ENCODE measurements at places on chromosomes 2 and 18.
A peak's percentile ranks its signal among the peaks of the same experiment; 100 is the strongest.

DNA sequence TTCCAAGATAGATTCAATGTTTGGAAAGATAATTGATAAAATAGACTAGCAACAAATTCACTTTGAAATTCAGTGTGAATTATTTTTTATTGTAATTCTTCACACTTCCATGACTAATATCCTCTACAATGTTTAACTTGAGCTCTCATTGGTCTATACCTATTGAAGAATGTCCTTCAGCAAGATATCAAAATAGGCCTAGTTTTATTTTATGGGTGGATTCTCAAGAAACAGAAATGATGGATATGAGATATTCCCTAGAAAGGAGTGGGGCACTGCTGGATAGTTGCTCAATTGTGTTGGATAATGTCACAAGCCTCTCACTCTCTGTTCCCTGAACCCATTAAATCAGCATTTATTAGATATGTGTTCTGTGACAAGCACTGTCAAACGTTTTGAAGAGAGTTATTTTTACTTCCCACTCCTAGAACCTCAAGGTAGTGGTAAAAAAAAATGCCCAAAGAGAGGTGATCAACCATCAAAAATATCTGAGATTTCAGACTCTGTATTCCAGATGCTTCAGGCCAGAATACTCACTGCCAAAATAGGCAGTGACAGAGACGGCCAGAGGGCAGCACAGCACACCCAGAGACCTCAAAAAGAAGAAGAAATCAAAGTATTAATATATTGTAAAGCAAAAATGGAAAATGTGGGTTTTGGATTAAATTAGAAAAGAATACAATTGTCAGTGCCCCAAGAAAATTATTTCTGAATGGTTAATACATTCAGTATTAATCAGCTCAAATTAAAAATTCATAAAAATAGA lies 87.5 kb downstream of the TRIB2 start:
- no peak for DNase-seq

GRCh38 chr2:238254095-238254723 lies 14.4 kb upstream of the HES6 start:
- DNase-seq, result no peak

- DNase-seq, result no peak
These were observed 19.7 kb upstream of the DYNC2LI1 start for GRCh38 chr2:43754180-43754579.

DNA sequence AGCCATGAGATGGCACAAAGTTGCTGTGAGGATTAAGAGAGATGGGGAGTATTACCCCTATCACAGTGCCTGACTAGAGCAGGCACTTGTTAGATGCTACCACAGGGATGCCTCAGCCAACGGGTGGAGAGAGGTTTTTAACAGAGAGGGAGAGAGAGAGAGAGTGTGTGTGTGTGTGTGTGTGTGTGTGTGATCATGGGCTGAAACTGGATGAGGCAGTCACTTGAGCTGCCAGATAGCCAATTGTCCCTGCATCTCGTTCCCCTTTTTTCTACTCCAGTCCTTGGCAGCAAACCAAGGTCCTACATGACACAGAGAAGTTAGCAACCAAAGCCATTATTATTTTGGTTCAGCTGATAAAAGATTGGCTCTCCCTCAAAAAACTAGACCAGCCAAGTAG lies 3.0 kb downstream of the CD8A start:
- no peak for DNase-seq

DNA sequence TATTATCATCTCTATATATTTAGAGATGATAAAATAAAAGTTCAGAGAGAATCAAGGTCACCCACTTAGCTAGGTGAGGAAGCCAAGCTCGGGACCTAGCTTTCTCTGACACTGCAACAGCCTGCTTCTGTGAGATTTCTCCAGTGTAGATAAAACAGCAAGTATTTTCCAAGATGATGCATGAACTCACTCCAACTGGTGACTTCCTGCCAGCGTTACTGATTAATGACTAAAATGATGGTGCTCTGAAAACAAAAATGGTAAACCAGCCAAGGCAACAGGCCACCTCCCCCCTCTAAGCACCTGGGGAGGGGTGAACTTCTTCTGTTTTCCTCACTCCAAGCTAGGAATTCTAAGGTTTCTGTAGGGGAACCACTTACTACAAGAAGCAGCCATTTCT lies 510.2 kb upstream of the ID2 start:
- no peak for DNase-seq

- DNase-seq, result no peak
These were observed 85.7 kb upstream of the UNC80 start for GRCh38 chr2:209685963-209686362.

- no peak for DNase-seq
These were observed 36.1 kb upstream of the GPD2 start for GRCh38 chr2:156399950-156400705.

DNA sequence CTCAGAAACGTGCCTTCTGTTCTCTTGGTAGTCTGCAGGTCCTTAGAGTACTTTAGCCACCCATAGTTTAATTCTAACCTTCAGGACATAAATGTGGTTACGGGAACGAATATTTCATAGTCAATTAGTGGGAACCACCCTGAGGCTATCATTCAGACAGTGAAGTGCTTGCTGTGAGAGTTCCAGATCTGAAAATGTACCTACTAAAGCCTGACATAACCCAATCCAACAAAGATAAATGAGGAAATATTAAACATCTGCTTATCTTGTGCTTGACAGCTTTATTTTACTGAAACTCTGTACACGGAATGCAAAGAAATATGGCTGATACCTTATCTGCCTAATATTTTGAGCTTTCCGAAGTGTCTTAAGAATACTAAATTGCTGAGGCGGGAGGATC lies 43.0 kb downstream of the RAB27B start:
- no peak for DNase-seq

- no peak for DNase-seq
These were observed 292.3 kb upstream of the CHAC2 start for GRCh38 chr2:53475321-53475720.

GRCh38 chr18:78510636-78511035 lies 469.0 kb upstream of the SALL3 start:
- DNase-seq, result no peak

- DNase-seq, result no peak
These were observed 764.3 kb downstream of the METTL4 start for GRCh38 chr18:1806884-1807615.

- no peak for DNase-seq
These were observed 183.8 kb downstream of the MYT1L start for GRCh38 chr2:2146969-2147900.

DNA sequence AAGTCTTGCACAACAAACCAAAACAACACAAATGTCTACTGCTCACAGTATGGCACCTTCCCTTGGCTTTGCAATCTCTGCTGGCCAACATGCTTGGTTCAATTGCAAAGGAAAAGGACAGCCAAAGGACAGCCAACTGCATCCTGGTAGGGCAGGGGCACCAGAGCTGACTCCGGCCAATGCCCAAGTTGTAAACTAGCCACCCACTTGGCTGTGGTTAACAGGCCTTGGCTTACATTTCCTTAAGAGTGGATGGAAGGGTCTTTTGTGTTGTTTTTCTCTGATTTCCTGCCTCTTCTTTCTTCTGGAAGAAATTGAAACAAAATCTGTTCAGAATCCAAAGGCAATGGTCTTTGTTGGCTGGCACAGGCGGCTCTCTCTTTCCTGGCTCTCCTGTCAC lies 119.1 kb upstream of the TRIB2 start:
- no peak for DNase-seq

DNA sequence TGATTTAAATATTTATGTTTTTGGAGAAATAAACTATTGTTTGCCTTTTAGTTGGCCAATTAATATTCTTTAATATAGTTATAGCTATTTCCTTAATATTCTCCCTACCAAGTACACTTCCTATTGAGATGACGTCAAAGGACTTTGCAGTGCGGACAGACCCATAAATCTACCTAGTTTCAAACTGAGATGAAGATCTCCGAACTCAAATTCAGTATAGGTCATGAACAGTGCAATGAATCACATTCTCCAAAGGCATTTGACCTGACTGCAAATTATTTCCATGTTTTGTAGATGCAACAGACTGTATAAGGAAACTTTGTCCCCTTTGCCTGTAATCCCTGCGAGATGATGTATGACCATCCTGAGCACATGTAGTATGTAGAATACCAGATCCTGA lies 342.6 kb upstream of the FIGN start:
- DNase-seq, result no peak

DNA sequence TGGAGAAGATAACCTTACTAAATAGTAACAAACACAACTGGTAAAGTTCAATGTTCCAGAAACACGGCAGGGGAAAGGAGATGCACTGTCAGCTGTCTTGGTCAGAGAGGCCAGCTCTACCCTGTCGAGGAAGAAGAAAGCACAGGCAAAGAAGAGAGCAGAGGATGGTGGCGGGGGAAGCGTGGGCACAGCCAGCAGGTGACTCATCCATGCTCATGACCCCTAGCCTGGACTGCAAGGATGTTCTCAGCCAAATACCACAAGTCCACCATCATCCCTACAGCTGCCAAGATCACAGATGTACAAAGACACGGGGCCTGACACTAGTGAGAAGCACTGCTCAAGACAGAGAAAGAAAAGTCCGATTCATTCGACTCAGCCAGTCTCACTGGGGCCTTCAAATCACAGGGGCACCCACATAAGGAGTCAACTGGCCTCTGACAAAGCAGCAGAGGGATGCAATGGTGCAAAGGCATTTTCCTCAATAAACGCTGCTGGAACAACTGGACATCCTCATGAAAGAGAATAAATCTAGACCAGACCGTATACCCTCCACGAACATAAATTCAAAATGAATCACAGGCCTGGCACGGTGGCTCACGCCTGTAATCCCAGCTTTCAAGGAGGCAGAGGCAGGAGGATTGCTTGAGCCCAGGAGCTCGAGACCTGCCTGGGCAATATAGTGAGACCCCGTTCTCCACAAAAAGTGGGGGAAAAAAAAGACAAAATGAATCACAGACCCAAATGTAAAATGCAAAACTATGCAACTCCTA lies 5.6 kb downstream of the DTYMK start:
- no peak for DNase-seq

- DNase-seq, result no peak
These were observed 123.6 kb upstream of the SMIM21 start for GRCh38 chr18:75551071-75551470.

- no peak for DNase-seq
These were observed 557.1 kb upstream of the CHAC2 start for GRCh38 chr2:53210538-53210937.

DNA sequence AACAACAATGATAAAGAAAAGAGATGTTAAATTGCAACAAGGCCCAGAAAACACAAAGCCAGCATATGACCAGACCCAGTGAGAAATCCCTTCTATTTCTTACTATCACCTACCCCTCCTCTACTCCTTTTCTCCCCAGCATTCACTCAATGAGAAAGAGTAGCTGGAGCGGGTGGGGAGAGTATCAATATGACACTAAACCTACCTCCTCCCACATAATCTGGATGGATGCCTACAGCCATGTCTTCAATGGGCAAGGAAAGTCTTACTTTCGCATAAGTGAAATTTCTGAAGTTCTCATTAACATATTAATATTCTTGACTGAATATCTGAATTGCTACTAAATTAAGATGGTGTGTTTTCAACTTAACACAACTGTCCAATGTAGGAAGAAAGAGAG lies 78.2 kb downstream of the AFF3 start:
- no peak for DNase-seq

- DNase-seq, result no peak
These were observed 34.5 kb upstream of the CHRNA1 start for GRCh38 chr2:174798801-174799200.

DNA sequence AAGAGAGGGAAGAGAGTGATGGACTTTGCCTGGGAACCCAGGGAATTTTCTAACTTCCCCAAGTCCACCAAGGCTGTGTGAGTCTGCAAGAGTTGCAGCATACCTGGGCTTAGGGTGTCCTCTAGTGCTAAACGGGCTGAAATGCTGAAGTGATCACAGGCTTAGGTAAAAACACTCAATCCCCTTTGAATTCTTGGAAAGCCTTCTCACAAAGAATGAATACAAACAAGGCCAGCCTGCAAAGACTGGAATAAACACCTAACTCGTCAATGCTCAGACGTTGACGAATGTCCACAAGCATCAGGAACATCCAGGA lies 30.0 kb upstream of the BMP10 start:
- no peak for DNase-seq

DNA sequence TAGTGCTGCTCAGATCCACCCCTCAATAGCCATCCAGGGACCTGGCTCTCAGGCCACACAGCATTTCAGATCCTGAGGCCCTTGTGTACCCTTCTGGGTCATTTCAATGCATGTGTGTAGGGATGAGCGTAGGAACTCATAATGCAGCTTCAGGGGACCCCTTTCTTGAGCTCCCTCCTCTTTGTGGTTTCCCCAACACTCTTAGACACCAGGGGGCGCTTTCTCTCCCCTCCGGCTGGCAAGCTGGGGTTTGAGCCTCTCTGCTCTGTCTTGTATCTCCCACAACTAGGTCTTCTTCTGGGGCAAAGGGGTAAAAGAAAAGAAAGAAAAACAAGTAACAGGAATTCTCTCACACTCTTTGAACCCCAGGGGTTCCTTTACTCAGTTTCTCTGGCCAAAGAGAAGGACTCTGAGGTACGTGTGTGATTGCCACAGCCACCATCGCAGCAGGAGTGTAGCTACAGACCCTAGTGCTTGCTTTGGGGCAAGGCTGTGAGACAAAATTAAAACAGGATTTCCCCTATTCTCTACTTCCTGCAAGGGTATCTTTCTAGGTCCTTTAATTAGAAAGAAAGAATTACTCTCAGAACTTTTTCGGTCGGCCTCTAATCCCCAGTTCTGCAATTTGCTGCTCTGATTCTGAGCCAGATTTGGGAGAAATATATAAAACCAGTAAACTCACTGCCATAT lies 38.0 kb downstream of the CABYR start:
- DNase-seq, result no peak

GRCh38 chr2:182973441-182974352 lies 64.6 kb downstream of the NCKAP1 start:
- no peak for DNase-seq

GRCh38 chr2:242060212-242060835 lies 190.8 kb downstream of the RTP5 start:
- no peak for DNase-seq

GRCh38 chr2:176128172-176128981 lies 1.1 kb upstream of the HOXD8 start:
- no peak for DNase-seq

DNA sequence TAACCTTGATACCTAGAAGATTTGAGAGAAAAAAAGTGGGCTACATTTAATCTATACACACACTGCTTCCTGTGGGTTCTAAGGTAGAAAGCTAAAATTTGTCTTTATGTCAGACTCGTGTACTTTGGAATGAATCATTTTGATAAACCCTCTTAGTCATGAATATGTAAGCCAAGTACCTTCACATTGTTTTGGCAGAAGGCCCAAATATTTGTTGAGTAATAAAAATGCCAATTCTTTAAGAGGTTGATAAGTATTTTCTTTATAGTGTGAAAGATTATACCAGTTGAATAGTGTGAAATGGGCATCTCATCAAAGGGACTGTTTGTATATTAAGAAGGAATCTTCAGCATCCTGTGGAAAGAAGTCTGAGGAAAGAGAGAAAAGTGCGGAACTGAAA lies 1464.7 kb upstream of the ZEB2 start:
- no peak for DNase-seq

- DNase-seq, result peak; percentile 40
These were observed 54.4 kb downstream of the EPHA4 start for GRCh38 chr2:221517696-221518151.

- no peak for DNase-seq
These were observed 22.2 kb upstream of the POMC start for GRCh38 chr2:25190536-25190935.

Data from activated CD4-positive, CD25-positive, alpha-beta regulatory T cell treated with anti-CD3 and anti-CD28 coated beads, Interleukin-2, amount 50 U/mL, for 16 hours (primary cell).